ENCODE measurements at places on chromosomes 12 and 14. TPM values are rescaled to one million over a fixed set of nuclear protein-coding genes. Genes with fewer than 3 reads are reported as not detected.

GRCh38 chr14:57501039-57501557, 7.4 kb upstream of the CCDC198 start:
- H3K36me3 ChIP-seq = no peaks in the 10 kb centered on the region
- H3K27ac ChIP-seq = no peak overlapping the region
- H3K27me3 ChIP-seq = no peaks in the 10 kb centered on the region
- no peak for DNase-seq

DNA sequence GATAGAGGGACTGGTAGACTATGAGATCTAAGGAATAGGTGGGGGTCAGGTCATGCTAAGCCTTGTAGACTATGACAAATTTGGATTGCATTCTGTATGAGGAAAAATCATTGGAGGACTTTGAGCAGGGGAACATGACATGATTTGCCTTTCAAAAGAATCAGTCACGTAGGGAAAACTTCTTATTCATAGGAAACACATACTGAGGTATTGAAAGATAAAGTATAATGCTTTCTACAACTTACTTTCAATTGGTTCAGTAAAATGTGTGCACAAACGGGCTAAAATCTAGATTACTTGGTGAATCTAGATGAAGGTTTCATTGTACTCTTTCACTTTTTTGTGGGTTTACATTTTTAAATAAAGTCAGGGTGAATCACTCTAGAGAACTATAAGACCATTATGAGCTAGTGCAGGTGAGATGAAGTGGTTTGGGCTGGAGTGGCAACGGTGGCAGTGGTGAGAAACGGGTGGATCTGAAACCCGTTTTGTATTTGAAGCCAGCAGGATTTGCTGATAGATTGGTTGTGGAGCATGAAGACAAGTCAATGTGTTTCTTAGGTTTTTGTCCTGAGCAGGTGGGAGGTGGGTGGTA, 6.7 kb downstream of the BBS10 start:
- H3K36me3 ChIP-seq = no peaks in the 10 kb centered on the region
- peaks cover 15% of the 10 kb centered on the region for H3K4me1 ChIP-seq
- no peak overlapping the region for H3K4me3 ChIP-seq
- H3K27me3 ChIP-seq = peaks cover 9% of the 10 kb centered on the region
- no peak overlapping the region for H3K27ac ChIP-seq

DNA sequence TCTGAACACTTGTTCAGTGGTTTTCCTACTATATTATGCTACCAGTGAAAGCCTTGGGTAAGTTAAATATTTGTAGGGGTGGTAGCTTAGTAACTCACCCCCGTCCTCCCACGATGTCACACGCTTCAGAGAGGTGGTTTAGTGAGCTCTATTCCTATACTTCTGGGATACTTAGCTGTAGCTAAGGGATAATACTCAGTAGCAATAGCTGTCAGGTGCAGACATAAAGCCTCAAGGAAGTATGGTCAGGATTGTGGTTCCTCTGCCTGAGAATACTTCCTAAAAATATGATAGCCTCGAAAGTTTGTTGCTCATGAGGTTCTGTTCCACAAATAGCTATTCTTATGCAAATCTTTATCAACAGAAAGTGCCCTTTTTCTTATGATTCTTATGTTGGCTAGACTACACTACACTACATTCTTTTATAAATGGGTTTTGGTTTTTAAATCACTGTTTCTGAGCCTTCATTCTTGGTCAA, 11.9 kb downstream of the DLST start:
- H3K27me3 ChIP-seq = no peaks in the 10 kb centered on the region
- H3K4me1 ChIP-seq = no peaks in the 10 kb centered on the region
- H3K36me3 ChIP-seq = peaks cover 67% of the 10 kb centered on the region
- H3K4me3 ChIP-seq = no peak overlapping the region
- H3K27ac ChIP-seq = peak overlapping the region; percentile 12

DNA sequence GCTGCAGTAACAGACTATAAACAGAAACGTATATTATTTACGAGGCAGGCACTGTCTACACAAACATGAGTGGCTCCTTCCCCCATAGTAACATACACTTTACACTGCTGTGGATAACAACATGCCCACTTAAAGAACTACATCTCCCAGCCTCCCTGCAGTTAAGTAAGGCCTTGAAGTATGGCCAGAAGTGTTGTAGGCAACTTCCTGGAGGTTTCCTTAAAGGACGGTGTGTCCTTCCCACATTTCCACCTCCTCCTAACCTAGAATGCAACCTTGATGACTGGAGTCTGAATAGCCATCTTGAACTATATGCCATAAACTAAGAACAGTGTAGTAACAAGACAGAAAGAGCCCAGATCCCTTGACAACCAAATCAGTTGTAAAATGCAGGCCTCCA, 20.3 kb downstream of the MED13L start:
- H3K4me1 ChIP-seq = peaks cover 59% of the 10 kb centered on the region
- peaks cover 12% of the 10 kb centered on the region for H3K36me3 ChIP-seq
- no peak overlapping the region for H3K4me3 ChIP-seq
- H3K27me3 ChIP-seq = no peaks in the 10 kb centered on the region

- H3K27ac ChIP-seq = no peak overlapping the region
- H3K4me3 ChIP-seq = no peak overlapping the region
- peaks cover 2% of the 10 kb centered on the region for H3K36me3 ChIP-seq
These were observed 8.4 kb downstream of the PITPNM2 start for GRCh38 chr12:123142518-123142840.

GRCh38 chr12:112761366-112761986, 30.1 kb upstream of the RPH3A start:
- H3K27me3 ChIP-seq = peaks cover 15% of the 10 kb centered on the region
- no peak overlapping the region for H3K27ac ChIP-seq
- H3K4me3 ChIP-seq = no peak overlapping the region
- H3K4me1 ChIP-seq = no peaks in the 10 kb centered on the region
- DNase-seq = no peak

DNA sequence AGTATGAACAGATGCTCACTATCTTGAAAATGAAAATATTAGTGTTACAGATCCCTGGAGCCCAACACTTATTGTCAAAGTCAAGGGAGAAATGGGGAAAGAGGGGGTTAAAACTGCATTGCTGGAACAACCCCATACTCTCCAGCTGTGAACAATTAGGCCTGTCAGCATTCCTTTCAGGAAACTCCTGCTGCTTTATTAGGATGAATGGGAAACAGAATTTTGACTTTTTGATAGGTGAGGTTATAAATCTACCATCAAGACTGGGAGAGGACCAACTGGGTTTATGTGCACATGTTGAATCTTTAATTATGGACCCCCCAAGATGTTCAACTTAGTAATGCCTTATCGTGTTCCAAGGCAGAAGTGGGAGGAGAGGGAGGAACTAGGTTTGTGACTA, 85.0 kb downstream of the TMTC1 start:
- no peaks in the 10 kb centered on the region for H3K27me3 ChIP-seq
- H3K4me3 ChIP-seq = no peak overlapping the region
- no peak for DNase-seq

DNA sequence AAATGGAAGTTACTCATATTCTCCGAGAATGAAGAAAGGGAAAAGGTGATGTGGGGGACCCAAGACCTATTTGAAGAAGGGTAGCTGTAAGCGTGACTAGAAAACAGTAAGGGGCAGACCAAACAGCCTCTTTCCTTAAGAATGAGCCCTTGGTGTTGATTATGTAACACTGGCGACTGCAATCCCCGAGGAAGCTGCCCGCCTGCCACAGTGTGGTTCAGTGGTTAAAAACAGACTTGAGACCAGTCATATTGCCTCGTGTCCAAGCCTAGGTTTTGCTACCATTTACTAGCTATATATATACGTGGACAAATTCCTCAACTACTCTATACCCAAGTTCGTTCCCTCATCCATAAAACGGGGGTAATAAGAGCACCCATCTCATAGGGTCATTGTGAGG, 49.1 kb downstream of the SSPN start:
- no peaks in the 10 kb centered on the region for H3K36me3 ChIP-seq
- peaks cover 15% of the 10 kb centered on the region for H3K27me3 ChIP-seq
- H3K4me3 ChIP-seq = no peak overlapping the region
- no peaks in the 10 kb centered on the region for H3K4me1 ChIP-seq

- peaks cover 3% of the 10 kb centered on the region for H3K36me3 ChIP-seq
- peak overlapping the region; percentile 94 for H3K27ac ChIP-seq
- no peaks in the 10 kb centered on the region for H3K27me3 ChIP-seq
- H3K4me3 ChIP-seq = peak overlapping the region; percentile 57
- peaks cover 30% of the 10 kb centered on the region for H3K4me1 ChIP-seq
These were observed 31.4 kb upstream of the C12orf76 start for GRCh38 chr12:110079477-110080400.

DNA sequence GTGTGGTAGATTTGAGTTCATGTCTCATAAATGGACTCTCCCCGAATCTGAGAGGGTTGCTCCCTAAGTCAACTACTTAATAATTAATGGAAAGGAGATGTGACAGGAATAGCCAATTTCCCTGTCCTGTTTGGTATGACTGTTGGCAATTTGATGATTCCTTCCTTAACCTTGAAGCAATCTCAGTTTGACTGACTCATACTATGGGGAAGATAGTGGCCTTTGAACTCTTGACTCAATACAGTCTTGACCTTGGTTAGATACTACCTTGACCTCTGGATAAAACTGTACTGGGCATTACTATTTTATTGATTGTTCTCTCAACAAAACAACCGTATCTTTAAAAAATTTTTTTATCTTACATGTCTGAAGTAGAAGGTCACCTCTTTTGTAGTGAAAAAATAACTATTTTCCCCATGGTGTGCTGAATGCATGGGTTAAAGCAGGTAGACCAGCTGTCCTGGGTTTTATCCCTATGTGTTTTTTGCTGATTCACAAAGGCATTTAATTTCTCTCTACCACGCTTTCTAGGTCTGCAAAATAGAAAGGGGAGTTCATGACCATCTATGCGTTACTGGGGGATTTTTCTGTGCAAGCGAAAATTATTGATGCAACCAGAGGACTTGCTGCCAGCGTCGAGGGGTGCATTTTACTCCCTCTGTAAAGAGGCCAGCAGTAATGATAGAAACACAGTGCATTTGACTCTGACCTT, 80.1 kb downstream of the ETV6 start:
- no peaks in the 10 kb centered on the region for H3K27me3 ChIP-seq
- H3K27ac ChIP-seq = peak overlapping the region; percentile 18
- H3K36me3 ChIP-seq = peaks cover 20% of the 10 kb centered on the region
- peaks cover 82% of the 10 kb centered on the region for H3K4me1 ChIP-seq

DNA sequence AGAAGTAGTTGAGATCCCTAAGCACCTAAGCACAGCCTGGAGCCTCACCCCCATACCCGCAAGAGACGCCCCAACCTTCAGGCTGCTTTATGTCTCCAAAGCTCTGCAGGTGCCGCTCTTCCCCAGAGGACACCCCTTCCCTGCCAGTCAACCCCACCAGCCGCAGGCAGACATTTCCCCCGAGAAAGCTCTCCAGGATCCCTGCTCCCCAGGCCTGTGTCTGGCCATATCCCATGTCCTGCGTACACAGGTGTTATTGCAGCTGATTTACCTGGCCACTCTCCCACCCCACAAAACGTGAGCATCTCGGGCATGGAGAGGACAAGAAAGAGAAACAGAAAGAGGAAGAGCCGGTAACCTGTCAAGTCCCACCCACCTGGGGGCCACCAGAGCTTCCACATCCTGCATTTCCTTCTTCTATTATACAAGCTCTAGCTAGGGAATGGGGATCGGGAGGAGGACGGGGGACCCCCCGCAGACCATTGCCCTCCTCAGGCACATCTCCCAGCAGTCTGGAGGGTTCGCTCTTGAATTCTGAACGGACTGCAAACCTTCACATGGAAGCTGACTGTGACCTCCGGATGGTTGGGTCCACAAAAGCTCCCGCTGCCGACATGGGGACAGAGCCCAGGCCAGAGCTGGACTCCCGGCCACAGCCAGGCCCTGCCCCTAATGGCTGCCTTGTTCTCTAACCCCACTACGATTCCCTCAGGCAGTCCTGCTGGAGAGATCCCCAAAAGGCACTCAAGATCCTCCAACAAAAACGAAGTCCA, 17.6 kb downstream of the CCDC88C start:
- H3K27me3 ChIP-seq = no peaks in the 10 kb centered on the region
- H3K27ac ChIP-seq = peak overlapping the region; percentile 96
- H3K4me3 ChIP-seq = peak overlapping the region; percentile 89

The ESRRB gene
- total RNA-seq = 0.11 TPM

The GLI1 gene
- total RNA-seq = 0.40 TPM

The CAPS2 gene
- 2.6 TPM for total RNA-seq

The LRRC10 gene
- not detected for total RNA-seq

The TGFB3 gene
- total RNA-seq = 4.4 TPM

The ERO1A gene
- total RNA-seq = 165 TPM

The SYCP3 gene
- not detected for total RNA-seq

Measured in activated CD4-positive, alpha-beta T cell treated with anti-CD3 and anti-CD28 coated beads for 36 hours (primary cell).